ENCODE measurements at places on chromosomes 1 and 21.

DNA sequence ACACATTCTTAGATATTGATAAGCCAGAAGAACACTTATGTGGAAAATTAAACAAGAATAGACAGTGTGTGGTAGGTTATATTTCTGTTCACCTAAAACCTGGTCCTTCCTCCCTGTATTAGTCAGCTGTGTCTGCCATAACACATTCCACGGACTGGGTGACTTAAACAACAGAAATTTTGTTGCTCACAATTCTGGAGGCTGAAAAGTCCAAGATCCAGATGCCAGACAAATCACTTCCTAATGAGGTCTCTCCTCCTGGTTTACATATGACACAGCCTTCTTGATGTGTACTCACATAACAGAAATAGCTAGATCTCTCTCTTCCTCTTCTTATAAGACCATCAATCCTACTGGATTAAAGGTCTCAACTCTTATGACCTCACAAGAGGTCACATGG, 25.7 kb downstream of the JMJD4 start:
- no peak for DNase-seq

DNA sequence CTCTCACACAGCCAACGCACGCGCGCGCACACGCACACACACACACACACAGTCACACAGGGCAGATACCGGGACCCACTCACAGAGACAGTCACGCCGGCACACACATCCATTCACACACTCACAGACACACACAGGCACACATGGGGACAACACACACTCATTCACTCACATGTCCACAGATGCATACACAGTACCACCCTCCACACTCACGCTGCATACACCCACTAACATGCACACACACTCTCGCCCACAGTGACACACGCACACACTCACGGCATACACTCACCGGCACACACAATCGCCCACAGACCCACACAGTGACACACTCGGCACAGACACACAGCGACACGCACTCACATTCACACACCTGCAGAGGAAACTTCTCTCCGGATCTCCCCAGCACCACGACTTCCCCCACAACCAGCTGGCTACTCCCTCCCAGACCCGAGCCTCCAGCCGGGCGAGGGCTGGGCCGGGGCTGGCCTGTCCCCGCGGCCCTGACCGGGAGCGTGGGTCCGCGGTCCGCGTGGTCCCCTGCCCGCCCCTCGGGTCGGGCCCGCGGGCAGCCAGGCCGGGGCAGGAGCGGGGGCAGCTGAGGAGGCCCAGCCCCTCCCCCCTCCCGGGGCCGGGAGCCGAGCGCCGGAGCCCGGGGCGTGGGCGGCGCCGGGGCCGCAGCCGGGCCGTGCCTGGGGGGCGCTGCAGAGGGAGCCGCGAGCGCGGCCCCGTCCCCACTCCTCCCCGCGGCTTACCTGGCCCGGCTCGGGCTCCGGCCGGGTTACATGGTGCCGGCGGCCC, 552 bp downstream of the DLGAP3 start:
- no peak for DNase-seq

DNA sequence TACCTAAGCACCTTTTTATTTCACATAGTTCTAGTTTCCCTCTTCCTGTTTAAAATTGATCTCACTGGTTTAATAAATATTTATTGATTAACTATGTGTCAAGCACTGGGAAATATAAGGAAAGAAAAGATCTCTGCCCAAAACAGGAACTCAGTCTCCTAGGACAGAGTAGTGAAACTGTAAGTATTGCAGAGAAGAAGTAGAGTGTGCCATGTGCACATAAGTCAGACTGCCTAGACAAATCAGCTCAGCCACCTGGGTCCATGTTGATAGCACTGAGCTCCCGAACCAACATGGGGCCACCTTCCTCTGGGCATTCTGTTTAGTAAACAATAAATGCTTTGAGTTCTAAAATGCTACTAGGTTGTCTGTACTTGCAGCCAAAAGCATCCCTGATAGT, 9.8 kb upstream of the SSX2IP start:
- DNase-seq: no peak

DNA sequence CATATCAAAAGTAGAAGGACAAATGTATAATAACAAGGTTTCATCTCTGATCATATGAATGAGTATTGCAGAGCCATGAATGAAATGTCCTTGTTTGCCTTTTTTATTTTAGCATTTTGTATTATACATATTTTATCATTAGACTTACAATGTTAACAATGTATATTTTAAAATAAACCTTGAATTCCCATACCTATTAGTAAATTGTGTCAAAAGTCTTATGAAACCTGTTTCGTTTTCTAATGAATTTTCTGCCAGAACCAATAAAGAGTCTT, 646 bp downstream of the DNAJB4 start:
- no peak for DNase-seq

DNA sequence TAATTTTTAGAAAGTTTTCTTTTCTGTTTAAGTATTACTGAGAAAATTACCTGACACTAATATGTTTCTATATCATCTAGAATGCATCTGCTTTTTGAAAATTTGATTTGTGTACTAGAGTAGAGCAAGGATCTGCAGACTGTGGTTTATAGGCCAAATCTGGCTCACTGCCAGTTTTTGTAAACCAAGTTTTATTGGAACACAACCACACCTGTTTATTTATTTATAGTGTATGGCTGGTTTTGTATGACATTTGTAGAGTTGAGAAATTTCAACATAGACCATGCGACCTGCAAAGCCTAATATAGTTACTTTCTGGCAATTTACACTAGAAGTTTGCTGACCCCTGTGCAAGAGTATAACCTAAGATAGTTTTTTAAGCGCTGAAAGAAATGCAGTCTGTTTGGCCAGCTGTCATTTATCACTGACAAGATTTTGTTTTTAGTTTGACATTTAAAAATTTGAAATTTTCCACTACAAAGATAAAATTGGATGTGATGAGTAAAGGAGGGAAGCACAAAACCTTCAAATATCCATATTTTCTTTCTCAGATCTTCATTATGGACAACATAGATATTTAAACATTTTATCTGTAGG, 36.1 kb upstream of the CACYBP start:
- peak; percentile 15 for DNase-seq

DNA sequence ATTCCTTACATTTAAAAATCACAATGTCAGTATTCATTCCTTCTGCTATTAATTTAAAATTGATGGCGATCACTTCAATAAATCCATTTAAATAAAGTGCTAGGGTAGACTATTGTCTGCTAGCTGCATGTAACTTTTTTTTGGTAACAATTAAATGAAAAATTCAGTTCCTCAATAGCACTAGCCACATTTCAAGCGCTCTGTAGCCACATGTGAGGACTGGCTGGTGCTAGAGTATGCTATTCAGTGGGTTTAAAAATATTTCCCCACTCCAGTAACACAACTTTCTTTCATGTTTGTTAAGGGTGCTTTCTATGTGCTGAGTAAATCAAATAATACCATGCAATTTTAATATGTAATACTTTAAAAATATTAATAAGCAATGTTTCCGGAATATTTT, 108.2 kb downstream of the LTN1 start:
- DNase-seq: no peak

- no peak for DNase-seq
Observed at GRCh38 chr1:156839426-156840109, 19.3 kb downstream of the INSRR start.

GRCh38 chr1:16969057-16969611, 11.3 kb downstream of the MFAP2 start:
- DNase-seq: no peak

GRCh38 chr21:27339902-27340301, 373.0 kb upstream of the ADAMTS5 start:
- no peak for DNase-seq

DNA sequence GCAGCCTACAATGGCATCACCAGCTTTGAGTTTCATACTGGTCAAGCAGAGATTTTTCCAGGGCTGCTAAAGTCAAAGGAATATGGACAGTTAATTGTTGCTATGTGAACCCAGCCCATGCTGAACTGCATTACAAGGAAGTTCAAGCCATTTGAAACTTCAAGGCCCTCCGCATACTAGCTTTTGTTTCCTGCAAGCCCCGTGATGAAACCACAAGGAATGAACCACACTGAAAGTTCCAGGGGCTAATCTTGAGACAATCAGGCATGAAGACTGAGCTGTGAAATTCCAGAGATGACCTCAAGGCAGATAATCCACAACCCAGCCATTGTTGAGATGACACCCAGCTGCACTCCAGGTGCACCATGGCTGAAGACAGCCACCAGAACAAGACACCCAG, 180.8 kb downstream of the C1orf21 start:
- no peak for DNase-seq

GRCh38 chr21:43864962-43865539, at the start of gene AGPAT3:
AGPAT3 (plus strand) TSS chr21:43865223; CDS start chr21:43959682, 94,459 bp downstream.
- no peak for DNase-seq

DNA sequence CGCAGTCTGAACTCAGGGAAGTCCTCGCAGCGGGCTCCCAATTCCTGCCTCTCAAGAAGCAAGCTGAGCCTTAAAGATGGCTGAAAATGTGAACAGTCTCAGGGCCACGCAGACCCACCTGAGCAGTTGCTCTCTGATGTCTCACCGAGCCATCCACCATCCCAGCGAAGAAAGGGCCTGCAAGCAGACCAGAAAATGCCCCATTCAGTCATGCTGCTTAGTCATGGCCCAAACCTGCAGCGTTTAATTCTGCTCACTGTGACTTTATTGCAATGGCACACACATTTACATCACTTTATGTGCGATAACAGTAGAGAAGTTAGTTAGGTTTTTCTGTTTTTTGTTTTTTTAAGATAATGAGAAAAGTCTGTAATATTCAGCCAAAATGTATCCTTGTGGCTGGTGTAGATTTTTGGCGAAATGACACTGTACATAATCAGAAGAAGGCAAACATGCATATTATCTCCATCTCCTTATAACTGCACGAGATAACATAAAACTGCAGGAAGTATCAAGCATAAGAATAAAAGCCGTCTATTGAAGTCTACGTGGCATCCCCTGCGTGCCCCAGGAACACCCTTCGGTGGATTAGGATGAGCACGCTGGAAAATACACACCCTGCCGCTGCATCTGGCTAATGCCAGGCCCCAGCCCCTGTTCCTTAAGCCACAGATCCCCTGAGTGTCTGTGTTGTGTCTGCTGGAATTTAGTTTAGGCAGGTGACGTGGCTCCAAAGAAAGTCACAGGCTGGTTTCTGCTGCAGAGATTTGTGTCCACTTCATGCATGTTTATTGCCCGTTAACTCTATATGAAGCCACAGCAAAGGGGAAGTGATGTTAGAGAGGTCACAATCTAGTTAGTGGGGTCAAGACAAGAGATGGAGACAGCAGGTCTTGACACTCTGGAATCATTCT, 119.8 kb upstream of the IRF2BP2 start:
- no peak for DNase-seq

GRCh38 chr21:38958940-38959691, 153.4 kb downstream of the ETS2 start:
- DNase-seq: no peak

DNA sequence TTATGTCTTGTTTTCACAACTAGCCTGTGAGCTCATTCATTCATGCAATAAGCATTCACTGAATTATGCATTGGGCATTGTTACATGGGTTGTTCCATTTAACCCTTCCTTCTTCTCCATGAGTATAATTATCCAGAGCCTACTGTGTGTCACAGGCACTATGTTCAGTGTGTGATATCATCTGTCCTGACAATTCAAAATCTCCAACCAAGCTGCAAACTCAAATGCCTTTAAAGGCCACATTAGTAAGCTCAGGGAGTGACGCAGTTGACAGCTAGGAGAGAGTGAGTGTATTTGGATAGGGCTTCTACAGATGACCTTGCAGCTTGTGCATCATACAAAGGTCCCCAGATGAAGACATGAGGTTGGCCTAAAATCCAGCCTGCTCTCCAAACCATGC, 289.5 kb downstream of the OMA1 start:
- DNase-seq: no peak

DNA sequence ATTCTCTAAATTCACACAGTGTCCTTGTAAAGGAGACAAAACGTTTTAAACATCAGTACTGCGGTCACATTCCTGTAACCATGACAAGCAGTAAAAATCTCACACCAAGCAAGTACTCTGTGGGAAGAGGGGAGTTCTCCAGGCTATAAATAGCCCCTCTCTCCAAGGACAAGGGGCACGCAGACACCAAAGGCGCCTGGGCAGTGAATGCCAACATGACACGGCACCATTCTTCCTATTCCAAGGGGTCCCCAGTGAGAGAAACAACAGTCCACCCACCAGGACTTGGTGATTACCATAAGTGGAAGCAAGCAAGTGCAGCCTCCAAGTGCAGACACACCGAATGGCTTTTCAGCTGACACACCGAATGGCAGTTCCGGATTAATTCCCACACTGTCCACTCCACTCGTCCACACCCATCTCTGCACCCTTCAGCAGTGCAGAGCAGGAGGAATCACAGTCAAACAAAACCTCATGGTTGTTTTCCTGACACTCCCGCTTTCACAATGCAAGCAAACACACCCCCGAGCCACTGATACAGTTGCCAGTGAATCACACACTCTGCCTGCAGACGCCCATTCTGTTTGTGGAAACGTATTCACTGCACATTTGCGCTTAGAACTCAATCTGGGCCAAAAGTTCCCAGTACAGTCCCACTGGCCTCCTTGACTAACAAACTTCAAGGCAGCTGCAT, 1.8 kb downstream of the PTTG1IP start:
- DNase-seq: no peak
